Heart left ventricle (tissue), 16 donors: ENCODE measurements at places on chromosomes 7 and 10. TPM values are rescaled to one million over a fixed set of nuclear protein-coding genes. Genes with fewer than 3 reads are reported as not detected.

FAM221A gene
- 4.0 TPM for total RNA-seq

CLDN4 gene
- not detected for total RNA-seq

KLF14 gene
- not detected for total RNA-seq

CFTR gene
- total RNA-seq = 0.25 TPM

H2AZ2 gene
- total RNA-seq = 224 TPM

HMX2 gene
- total RNA-seq = not detected

LHFPL3 gene
- total RNA-seq = not detected

RASSF4 gene
- 110 TPM for total RNA-seq

PPP1R3A gene
- 53.4 TPM for total RNA-seq

METTL27 gene
- total RNA-seq = 0.30 TPM

PCLO gene
- 4.1 TPM for total RNA-seq

MICALL2 gene
- total RNA-seq = 9.5 TPM

SVOPL gene
- total RNA-seq = 0.15 TPM

C7orf25 gene
- 4.0 TPM for total RNA-seq

DNA sequence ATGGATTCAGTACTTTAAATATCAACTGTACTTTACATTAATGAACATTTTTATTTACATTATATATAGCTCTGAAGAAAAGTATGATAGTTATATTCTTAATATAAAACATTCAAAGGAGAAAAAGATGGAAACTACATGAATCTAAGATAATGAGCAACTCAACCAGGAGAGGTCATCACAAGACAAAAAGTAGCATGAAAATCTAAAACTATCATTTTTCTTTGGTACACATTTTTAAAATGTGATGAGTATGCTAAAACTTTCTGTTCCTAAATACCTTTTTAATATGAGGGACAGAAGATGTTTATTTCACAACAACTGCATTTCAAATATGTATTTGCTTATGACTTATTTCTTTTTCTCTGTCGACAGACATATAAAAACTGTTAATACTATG lies 2.4 kb downstream of the CNTNAP2 start:
- DNase-seq = no peak

DNA sequence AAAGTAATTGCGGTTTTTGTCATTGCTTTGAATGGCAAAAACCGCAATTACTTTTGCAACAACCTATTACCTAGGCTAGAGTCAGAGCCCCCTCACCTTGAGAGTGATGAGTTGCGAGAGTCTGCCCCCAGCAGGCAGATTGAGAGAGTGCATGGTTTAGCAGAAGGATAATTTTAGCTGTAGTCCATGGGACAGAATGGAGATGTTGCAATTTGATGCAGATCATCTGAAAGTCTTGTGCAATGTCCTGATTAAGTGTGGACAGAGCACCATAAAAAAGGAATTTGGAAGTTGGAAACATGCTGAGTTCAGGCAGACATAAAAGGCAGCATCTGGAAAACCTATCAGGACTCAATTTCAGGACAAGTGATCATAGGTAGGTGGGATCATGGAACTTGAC lies 48.7 kb downstream of the GPR141 start:
- peak; percentile 19 for DNase-seq

GRCh38 chr10:42630537-42631134 lies 7.7 kb downstream of the ZNF33B start:
- no peak for DNase-seq

DNA sequence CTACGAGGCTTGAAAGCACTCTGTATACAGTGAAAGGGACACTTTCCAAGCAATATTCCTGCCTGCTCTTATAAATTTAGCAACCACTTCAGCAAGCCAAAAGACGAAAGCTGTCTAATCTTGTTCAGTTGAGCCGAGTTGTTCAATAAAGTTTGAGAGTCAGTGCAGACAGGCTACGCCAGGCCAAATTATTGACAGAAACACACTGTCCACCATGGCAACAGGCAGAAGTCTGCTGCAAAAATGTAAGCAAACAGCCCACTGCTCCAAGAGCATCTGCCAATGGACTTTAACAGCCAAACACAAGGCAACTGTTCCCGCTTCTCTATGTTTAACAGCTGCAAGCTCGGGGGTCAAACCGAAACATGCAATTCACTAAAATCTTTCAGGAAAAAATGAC lies 85.7 kb downstream of the GLI3 start:
- no peak for DNase-seq

GRCh38 chr7:26034391-26034790 lies 117.6 kb upstream of the NFE2L3 start:
- DNase-seq = no peak

GRCh38 chr7:38339953-38340819 lies 66.8 kb upstream of the TARP start:
- no peak for DNase-seq

DNA sequence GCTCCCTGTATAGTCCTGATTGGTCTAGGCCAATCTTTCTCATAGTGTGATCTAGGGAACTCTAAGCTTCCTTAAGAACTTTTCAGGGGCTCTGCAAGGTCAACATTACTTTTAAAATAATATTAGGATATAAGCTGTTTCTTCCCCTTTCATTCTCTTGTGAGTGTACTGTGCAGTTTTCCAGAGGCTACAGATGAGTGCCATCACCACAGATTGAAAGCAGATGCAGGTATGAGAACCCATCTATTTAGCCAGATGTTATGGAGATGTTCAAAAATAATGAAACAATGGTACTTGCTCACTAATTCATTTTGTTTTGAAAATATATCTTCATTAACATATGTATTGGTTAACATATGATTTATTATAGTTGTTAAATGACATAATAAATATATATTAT lies 169.2 kb upstream of the SEMA3A start:
- DNase-seq = no peak

- peak; percentile 78 for DNase-seq
These were observed 112.2 kb downstream of the CYTH3 start for GRCh38 chr7:6160191-6160623.

DNA sequence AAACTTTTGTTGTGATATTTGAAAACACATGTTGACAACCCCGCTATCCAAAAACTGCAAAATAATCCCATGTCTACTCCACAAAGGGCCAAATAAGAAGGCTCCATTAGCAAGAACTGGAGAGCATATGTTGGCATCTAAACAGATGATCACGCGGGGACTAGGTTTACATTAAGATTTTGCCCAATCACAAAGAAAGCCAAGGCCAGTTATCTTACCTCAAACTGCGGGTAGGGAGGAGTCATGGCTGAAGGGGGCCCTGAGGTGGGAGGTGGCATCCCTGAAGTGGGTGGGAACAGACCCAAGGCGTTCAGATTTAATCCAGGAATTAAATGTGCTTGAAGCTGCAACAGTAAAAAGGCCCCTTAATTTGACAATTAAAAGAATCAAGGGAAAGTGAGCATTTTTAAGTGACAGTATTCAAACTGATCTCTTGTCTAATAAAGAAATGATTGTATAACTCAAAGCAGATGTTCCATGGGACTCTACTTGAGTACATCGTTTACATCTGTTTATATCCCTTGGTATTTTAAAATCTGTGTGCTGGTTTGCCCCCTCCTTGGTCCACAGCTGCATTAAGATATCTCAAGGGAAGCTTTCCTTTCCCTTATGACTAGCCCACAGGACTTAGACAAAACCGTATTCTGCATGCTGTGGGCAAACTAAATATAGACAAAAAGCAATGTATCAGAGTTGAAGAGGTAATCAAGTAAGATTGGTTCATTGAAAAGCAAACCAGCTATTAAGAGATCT lies 42.9 kb downstream of the MALSU1 start:
- no peak for DNase-seq

- DNase-seq = no peak
These were observed 33.0 kb downstream of the BTBD16 start for GRCh38 chr10:122304054-122304579.
